ENCODE measurements at places on chromosomes 4 and X. TPM values are rescaled to one million over a fixed set of nuclear protein-coding genes. Genes with fewer than 3 reads are reported as not detected.

SHROOM3 gene
- total RNA-seq: 33.2 TPM

TMEM271 gene
- not detected for total RNA-seq

KLHL13 gene
- 40.2 TPM for total RNA-seq

UGT2B17 gene
- total RNA-seq: not detected

SLC7A11 gene
- 8.7 TPM for total RNA-seq

IL2RG gene
- total RNA-seq: 0.96 TPM

PRR27 gene
- total RNA-seq: 7.7 TPM

CENPVL2 gene
- total RNA-seq: not detected

TMEM255A gene
- 1.7 TPM for total RNA-seq

FUNDC1 gene
- 4.6 TPM for total RNA-seq

FRMD7 gene
- 0.48 TPM for total RNA-seq

GSX2 gene
- total RNA-seq: 14.0 TPM

GRPR gene
- 0.24 TPM for total RNA-seq

RTL9 gene
- 2.2 TPM for total RNA-seq

MMGT1 gene
- 9.1 TPM for total RNA-seq

GPC4 gene
- 17.1 TPM for total RNA-seq

TENM3 gene
- 65.5 TPM for total RNA-seq

All from umbilical cord (tissue), 2 donors.